ENCODE measurements at places on chromosomes 5 and 9.
A peak's percentile ranks its signal among the peaks of the same experiment; 100 is the strongest.

DNA sequence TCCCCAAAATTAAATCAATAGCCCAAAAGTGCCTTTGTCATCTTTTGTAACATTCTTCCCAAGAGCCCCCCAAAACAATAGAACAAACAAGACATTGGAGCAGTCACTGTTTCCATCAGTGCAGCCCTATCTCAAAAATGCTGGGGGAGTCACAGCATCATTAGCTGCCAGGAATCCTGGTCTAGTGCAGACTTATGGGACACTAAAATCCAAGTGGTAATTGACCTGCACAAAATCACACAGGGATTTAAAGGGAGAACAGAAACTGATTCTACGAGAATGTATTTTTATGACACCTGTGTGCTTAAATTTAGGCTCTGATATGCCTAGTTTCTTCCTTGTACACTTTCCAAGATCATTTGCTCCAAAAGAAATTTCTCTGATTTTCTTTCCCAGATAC lies 172.9 kb downstream of the GLIS3 start:
- DNase-seq, result no peak

DNA sequence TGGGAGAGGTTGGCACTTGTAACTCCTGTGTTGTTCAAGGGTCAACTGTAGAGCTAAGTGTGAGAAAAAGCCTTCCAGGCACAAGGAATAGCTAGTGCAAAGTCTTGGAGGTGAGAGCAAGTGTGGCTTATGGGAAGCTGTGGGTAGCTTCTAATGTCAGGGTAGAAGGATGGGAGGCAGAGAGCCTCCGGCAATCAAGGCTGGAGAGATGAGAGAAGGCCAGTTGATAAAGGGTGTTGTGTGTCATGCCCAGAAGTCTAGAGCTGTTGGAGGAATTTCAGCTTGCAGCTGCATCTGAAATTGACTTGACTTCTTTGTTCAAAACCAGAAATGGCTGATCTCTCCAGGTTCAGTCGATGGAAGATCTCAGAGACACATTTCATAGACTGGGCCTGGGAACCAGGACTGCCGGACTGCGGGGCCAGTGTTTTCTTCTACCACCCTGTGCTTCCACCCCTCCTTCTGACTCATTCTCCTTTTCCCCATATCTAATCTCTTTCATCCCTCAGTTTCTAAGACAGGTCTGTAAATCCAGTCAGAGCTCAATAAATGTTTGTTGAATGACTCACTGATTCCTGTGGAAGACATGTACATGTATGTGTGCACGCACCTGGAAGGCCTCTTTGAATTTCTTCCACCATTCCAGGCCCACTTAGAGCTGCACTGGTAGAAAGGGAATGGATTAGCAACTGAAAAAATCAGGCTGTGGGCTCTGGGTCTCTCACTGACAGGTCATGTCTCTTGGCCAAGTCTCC lies 67.8 kb upstream of the KLF4 start:
- DNase-seq, result peak; percentile 17

DNA sequence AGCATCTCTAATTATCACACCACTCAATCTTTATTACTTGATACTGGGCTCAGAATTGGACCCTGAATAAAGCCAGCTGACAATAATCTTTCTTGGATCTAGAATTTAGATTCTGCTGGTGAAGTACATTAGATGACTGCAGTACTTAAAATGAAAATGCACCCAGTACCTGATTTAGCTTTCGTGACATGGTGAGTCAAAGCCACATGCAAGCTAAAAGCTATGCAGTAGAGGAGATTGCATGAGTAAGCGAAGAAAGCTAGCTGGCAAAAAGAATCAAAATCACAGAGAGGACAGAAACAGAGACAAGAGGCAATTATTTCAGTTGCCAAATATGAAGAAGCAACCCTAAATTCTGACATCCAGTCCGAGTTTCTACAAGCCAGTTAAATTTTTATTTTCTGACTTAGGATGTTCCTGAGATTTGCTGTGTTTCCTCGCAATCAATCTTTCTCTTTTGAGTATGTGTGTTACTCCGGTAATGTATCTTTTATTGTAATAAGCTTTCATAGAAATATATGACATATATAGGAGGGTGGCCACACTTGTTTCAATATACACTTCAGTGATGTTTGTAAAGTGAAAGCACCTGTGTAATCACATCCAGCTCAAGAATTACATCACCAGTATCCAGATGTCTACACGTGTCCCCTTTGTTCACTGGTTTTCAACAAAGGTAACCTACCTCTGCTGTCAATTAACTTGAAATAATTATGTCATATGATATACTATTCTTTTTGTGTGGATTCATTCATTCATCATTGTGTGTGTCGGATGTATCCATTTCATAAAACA lies 101.7 kb downstream of the CDH18 start:
- peak; percentile 11 for DNase-seq

- DNase-seq, result no peak
Observed at GRCh38 chr5:11931638-11932037, 27.4 kb upstream of the CTNND2 start.

- no peak for DNase-seq
Observed at GRCh38 chr5:96809921-96810320, 2.2 kb upstream of the ERAP1 start.

DNA sequence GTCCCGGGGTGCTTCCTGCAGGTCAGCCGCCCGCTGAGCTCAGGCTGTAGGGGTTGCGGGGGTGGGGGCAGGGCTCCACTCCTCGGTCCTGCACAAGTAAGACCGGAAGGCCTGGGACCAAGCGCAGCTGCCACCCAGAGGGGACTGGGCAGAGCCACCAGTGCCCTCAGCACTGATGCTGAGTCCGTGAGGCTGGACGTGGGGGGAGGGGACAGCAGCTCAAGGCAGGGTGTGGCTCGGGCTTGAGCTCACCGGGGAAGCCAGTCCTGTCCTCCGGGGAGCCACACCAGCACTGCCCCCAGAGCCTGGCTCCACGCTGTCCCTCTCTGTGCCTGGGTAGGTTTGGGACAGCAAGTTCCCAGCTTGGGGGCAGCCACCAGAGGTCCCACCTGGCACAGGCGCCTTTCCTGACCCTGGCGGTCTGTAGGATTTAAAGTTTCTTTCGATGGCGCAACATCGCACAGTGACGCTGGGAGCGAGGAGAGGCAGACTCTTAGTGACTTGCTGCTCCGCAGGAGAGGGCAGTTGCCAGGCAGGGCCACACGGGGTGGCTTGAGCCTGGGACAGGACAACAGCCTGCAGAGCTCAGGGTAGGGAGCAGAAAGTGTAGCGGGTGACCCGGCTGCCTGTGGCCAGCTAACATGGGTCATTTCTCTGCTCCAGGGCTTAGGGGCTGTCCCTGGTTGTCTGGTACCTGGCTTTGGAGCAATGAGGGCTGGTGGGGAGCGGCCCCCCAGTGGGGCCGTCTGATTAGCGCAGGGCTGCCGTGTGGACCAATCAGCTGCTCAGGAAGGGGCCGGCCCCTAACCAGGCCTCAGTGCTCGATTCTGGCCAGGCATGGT lies 5.7 kb downstream of the LCN1 start:
- no peak for DNase-seq

DNA sequence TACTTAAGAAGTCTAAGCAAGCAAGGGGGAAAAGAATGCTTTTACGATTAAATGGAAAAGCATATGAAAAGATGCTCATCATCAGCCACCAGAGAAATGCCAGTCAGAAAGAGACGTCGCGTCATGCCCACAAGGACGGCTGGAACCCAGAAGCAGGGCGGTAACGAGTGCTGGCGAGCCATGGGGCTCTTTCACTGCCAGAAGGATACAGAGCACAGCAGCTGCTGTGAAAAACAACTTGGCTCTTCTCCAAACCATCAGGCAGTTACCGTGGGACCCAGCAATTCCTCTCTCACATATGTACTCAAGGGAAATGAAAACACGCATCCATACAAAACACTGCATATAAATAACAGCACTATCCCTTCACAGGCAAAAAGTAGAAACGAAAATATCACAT lies 95.5 kb downstream of the CAMSAP1 start:
- no peak for DNase-seq

DNA sequence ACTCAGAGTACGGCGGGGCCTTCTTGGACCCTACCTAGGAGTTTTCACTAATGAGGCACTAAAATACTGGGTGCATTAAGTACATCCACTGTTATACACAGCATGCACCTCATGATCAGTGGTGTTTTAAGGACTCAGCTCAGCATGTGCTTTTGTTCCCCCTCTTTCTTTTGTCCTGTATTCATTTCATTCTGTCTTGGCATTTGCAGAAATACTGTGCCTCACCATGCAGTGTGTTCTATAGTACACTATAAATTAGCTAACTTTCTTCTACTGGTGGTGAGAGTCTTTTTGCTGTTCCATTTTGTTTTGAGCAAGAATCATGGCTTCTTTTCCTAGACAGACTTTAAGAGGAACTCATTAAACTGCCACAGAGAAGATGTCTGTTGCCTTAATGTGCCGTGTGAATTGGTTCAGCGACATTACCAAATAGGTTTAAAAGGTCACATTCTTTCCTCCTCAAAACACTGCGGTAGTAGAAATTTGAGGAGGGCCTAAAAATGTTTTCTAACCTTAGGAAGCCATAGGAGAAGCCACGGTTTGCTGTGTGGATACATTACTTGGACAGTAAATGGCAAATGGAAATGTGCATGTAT lies 276.6 kb downstream of the MAST4 start:
- no peak for DNase-seq

GRCh38 chr9:16559418-16560188 lies 310.9 kb downstream of the BNC2 start:
- DNase-seq, result no peak

GRCh38 chr5:141504216-141504615 lies 15.3 kb downstream of the PCDHGC5 start:
- no peak for DNase-seq

DNA sequence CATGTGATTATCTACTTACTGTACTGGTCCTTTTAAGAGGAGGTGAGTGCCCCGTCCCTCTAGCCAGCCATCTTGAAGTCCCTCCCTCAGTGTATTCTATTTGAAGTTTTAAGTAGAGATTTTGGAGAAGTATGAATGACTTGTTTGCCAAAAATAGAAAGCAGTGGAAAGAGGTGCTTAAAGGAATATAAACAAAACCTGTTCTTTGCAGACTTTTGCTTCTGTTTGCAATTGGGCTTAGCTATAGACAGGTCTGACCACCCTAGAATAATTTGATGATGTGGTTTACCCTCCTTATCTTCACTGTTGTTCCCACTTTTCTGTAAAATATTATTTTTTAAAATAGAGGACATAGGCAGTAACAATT lies 21.2 kb downstream of the OSMR start:
- no peak for DNase-seq

- DNase-seq, result no peak
Observed at GRCh38 chr9:137020771-137021567, 7.1 kb downstream of the ABCA2 start.

GRCh38 chr9:98144076-98144475 lies 25.1 kb upstream of the TRIM14 start:
- no peak for DNase-seq

DNA sequence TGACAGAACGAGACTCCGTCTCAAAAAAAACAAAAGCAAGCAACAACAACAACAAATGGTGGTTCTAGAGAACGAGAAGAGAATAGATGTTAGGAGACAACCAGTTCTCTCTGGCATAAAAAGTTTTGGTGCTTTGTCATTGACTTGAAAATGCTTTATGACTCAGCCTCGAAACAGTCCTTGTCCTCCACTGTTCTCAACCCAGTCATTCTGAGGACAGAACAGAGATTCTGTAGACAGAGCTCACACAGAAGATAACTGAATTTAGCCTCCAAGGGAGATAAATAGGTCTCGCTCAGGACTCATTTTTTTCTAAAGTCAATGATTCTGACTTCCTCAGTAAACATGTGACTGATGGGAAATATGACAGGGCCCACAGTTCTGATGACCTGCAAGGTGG lies 76.0 kb upstream of the FSTL4 start:
- DNase-seq, result no peak

DNA sequence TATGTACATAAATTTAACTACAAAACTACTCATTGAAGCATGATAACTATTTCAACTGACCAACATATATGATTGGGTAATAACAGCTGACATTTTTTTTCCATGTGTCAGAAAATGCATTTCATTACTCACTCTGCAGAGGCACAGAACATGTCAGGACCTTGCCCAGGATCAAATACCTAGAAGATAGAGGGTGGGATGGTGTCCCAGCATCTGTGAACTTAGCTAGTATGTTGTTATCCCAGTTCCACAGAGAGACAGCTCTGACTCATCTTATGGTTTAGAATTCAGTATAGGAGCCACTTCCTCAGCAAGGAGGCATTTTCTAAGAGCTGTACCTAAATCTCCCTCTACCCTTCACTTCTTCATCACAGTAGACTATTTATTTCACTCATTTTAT lies 1198.6 kb upstream of the ACO1 start:
- DNase-seq, result no peak

DNA sequence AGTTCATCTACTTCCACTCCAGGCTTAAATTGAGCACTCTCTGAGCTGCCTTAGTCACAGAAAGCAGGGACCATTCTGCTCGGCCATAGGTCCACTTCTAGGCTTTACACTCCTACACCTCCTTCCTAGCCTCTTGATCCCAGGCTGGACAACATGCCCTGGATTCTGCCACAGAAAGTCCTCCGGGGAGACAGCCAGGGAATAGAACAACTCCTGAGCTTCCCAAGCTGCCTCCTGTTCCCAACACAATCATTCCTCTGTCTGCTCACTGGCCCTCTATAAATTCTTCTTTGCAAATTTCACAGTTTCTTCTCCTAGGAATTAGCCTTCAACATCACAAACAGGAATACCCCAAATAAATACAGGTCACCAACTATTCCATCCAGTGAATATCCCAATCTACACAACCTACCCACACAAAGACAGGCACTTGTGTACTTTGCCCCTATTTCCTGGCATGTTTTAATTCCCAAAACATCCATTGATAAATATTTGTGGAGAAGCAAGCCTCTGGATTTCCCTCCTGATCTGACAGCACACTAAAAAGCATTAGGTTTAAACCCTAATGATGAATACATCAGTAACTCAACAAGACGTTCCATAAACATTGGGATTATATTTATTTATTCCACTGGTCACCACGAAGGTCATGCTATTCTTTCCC lies 125.5 kb downstream of the ENC1 start:
- no peak for DNase-seq

DNA sequence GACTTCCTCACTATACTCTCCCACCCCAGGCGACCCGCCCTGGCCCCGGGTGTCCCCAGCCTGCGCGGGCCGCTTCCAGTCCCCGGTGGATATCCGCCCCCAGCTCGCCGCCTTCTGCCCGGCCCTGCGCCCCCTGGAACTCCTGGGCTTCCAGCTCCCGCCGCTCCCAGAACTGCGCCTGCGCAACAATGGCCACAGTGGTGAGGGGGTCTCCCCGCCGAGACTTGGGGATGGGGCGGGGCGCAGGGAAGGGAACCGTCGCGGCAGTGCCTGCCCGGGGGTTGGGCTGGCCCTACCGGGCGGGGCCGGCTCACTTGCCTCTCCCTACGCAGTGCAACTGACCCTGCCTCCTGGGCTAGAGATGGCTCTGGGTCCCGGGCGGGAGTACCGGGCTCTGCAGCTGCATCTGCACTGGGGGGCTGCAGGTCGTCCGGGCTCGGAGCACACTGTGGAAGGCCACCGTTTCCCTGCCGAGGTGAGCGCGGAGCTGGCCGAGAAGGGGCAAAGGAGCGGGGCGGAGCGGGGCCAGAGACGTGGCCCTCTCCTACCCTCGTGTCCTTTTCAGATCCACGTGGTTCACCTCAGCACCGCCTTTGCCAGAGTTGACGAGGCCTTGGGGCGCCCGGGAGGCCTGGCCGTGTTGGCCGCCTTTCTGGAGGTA lies 2.1 kb downstream of the CA9 start:
- no peak for DNase-seq

All from SW480 (cell line).